Daoy (cell line): ENCODE measurements at places on chromosomes 12 and 14. TPM values are rescaled to one million over a fixed set of nuclear protein-coding genes. Genes with fewer than 3 reads are reported as not detected.

DNA sequence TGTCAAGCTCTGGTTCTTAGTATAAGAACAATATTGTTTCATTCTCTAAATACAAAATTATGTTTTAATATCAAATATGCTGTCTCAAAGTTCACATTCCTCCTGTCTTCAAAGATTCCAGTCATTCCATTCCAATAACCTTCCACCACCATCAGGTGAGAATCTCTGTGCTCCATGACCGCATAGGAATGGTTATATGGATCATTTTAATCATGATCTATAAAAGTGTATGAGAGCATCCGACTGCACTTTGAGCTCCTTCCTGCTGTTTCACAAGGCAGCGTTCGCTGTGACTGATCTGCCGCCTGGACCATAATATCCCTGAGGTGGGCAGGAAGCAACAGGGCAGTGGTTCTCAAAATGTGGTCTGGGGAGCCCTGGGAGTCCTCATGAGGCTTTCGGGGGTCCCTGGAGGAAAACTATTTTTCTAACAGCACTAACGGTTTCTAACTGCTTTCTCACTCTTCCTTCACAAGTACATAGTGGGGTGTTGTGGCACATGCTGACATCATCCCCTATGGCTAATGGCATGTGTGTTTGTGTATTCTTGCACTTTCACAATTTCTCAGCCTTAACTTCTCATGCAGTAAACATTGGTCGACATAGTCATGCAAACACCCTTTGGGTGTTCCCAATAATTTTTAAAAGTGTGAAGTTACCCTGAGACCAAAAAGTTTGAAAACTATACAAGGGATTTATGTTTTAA, 137.4 kb downstream of the ANO2 start:
- peak; percentile 45 for DNase-seq

DNA sequence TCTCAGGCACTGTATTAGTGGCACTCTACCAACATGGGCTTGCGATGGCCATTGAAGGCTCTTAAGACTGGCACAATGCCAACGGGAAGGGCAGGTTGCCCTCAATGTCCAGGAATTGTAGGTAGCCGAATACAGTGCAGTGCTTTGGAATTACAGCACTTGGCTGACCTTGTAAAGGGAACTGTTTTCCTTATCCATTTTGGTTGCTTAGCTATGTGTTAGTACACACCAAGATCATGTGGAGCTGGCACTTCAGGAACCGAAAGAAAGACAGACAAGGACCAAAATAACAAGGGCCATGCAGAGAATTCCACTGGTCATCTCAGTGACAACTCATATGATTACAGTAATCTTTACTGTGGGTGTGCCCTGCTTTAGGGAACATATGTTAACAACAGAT, 72.7 kb downstream of the DYRK2 start:
- DNase-seq: no peak

DNA sequence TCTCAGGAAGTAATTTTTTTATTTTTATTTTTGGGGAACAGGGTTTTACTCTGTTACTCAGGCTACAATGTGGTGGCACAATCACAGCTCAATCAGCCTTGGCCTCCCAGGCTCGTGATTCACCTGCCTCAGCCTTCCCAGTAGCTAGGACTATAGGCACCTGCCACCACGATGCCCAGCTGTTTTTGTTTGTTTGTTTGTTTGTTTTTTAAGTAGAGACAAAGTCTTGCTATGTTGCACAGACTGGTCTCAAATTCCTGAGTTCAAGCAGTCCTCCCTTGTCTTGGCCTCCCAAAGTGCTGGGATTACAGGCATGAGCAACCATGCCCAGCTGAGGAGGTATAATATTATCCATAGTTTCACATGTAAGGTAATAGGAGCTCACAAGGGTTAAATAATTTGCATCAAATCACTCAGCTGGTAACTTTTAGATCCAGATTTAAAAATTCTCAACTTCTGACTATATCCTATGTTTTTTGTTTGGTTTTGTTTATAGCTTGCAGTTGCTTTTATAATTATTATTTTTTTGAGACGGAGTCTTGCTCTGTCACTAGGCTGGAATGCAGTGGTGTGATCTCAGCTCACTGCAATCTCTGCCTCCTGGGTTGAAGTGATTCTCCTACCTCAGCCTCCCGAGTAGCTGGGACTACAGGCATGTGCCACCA, 629.3 kb downstream of the DIO2 start:
- DNase-seq: no peak

- no peak for DNase-seq
Measured at GRCh38 chr12:113781415-113782198, 184.5 kb downstream of the RBM19 start.

The RIMBP2 gene
- 1.4 and 2.2 TPM in 2 replicates for total RNA-seq

DNA sequence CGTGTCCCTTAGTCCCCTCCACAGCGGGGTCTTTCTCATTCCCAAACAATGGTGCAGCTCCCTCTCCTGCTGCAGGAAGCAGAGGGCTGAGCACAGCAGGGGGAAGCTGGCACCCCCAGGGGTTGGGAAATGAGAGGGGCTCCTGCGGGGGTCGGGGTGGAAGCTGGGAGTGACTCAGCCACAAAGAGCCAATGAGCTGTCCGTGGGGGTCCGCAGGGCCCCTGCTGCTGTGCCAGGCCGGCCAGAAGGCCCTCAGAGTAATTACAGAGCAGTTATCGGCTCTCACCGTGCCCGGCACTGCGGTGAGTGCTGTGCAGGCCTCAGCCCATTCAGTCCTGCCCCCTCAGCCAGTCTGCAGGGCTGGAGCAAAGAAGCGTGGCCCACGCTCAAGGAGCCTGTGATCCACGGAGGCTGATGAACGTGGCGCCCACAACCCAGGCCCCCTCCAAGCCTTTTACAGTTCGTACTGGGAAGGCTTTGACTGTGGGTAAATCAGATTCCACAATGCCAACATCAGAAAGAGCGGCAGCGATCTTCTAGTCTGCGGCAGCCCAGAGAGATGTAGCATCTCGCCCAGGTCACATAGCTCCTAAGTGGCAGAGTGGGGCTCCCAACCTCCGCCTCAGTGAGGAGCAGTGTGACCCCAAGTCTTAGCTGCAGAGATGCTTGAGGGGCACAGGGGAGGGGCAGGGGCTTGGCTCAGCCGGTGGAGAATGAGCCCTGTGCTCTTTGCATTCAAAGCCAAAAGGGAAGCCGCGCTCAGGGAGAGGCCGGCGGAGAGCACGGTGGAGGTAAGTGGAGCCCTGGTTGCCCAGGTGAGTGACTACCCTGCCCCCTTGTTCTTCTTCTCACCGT, 43.4 kb downstream of the SLC6A12 start:
- DNase-seq: no peak

- no peak for DNase-seq
Measured at GRCh38 chr14:92945544-92945943, 22.6 kb downstream of the CHGA start.

DNA sequence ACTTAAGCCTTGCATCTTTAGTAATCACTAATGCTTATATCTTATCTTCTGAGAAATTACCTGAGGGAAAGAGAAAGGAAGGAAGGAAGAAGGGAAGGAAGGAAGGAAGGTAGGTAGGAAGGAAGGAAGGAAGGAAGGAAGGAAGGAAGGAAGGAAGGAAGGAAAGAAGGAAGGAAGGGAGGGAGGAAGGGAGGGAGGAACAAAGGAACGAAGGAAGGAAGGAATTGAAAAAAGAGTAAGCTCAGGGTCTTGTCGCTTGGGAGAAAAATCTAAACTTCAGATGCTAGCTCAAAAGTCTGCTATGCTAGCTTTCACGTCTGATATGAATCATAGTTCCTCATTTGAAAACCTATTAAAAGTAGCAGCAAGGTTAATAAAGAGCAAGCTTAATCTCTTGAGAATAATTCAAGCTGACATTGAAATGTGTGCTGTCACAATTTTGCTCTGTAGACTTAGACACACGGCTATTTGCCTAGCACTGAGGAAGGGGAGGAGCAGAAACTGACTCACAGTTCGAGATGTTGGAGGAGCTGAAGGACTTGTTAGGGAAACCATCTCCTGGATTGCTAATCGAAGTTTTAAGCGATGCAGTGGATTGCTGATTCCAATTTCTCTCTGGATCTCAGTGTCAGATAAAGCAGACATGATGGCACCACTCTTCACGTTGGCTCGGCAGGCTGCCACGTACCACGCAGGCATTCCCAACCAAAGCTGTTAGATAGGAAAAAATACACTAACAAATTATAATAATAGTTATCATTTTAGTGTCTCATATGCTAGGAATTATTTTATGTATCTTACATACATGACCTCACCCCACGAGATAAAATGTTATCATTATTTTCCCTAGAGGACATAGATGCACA, 216.7 kb downstream of the ACSS3 start:
- no peak for DNase-seq

The BEGAIN gene
- 14.1 and 18.6 TPM in 2 replicates for total RNA-seq

GRCh38 chr12:107552263-107552662, 133.3 kb upstream of the PWP1 start:
- DNase-seq: no peak

DNA sequence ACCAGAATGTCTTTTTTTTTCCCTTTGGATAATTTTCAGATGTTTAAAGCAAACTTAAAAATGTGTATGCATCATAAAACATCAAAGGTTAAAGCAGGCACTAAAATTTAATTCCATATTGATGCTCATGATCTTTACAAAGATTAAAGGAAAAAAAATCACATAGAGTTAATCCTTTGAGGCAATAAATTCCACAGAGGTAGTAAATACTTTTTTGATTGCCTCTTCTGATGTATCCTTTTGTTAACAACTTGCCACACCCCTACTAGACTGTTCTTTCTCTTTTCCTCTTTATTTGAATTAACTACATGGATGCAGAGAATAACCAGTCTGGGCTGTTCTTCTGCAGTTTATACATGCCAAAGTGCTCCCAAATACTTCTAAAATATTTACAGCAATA, 45.2 kb upstream of the KCNJ8 start:
- no peak for DNase-seq

The EML5 gene
- 1.0 and 1.4 TPM in 2 replicates for total RNA-seq

DNA sequence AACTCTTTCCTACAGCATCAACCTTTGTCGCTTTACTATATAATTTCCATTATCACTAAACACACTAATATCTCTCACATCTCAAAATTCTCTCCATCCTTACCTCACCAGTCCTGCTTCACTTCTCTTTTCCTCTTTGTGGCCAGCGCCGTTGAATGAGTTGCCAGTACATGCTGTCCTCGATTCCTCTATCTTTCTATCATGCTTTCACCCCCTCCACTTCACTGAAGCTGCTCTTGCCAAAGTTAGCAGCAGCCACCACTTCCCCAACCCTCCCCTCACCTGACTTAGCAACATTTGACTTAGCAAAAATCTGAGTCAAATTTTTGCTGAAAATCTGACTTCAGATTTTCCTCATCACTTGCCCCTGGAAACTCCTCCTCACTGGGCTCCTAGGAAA, 210.4 kb downstream of the ANO6 start:
- DNase-seq: no peak

DNA sequence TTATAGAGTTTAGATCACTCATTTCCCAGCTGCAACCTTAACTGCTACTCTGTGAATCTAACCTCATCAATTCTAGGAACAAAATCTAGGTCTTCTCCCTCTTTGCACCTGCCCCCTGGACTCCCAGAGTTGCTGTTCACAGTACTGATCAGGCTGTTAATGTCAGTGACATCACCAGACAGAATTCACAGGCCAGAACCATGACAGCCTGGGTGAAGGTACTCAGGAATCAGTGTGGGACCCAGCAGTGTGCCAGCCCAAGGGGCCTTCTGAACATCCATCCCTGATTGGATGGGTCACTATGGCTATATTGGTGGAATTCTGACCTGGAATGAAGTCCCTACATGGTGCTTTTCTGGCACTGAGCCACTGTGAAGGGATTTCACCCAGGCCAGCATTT, 72.8 kb downstream of the CLMN start:
- DNase-seq: no peak

DNA sequence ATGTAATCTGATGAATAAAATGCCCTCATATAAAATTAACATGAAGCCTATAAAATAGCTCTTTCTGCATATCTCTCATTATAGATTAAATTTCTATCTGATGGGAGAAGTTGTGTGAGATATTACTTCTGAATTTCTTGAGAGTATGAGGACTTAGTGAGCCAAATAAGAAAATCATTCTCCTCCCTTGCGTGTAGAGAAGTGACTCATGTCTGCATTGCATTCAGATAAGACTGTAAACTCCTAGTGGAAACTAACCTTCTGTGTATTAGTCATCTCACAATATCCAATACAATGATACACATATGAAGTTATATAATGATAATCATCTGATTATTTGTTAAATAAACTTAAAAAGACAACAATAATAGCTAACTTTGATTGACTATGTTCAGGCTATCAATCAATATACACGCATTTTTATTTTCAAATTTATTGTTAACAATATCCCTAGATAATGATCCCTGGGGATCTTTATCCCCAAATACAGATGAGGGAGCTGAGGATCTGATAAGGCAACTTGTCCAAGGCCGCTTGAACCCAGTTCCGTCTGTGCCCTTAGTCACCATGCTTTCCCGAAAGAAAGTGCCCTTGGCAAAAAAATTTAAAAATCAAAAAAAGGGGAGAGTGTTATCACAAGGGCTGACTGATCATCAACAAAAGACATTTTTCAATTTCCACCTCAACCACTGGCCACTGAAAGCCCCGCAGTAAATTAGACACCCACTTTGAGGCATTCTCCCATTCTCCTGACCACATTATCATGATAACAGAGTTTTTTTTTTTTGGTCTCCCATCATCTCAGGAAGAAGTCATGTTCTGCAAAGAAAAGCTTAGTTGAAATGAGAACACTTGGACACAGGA, 189.2 kb upstream of the RASSF8 start:
- peak; percentile 61 for DNase-seq

The KLHL33 gene
- total RNA-seq: not detected in 2 replicates

- DNase-seq: no peak
Measured at GRCh38 chr12:96069511-96070231, 34.3 kb upstream of the LTA4H start.
